A673 (cell line): ENCODE measurements at places on chromosomes 2 and 18. TPM values are rescaled to one million over a fixed set of nuclear protein-coding genes. Genes with fewer than 3 reads are reported as not detected.

GRCh38 chr2:1937066-1937465, 192.8 kb upstream of the PXDN start:
- H3K36me3 ChIP-seq: no peaks in the 10 kb centered on the region
- no peaks in the 10 kb centered on the region for H3K27me3 ChIP-seq
- H3K4me1 ChIP-seq: no peaks in the 10 kb centered on the region
- no peak for DNase-seq

DNA sequence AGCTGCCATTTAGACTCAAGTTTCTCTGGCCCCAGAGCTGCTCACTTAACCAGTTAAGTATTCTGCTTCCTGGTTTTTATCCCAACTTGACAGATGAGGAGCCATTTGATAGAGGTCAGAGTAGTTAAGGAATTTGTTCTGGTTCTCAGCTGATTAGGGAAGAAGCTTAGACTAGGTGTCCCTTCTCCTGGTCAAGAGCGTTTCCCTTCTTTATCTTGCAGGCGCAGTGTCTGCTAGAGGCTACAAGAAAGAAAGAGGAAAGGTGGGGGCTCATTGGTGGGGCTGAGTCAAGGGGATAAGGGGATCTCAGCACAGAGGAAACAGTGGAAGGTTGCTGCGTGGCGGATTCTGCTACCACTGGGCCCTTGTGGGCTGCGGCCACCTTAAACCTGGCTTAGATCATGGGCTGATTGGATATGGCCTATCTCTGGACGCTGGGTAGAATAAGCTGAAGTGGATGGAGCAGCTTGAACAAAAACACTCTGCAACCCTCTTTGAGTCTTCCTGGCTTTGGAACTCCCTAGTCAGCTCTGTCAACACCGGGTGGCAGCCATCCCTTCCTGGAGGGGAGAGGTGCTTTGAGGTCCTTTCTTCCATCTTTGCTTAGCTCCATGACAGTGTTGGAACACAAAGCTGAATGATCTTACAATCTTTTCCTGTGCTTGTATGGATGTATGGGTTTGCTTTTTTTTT, 70.8 kb downstream of the QPCT start:
- no peaks in the 10 kb centered on the region for H3K27me3 ChIP-seq
- DNase-seq: peak; percentile 33
- no peak overlapping the region for H3K27ac ChIP-seq

The REG3A gene
- not detected in 2 replicates for total RNA-seq

The RAB6D gene
- not detected in 2 replicates for total RNA-seq
